Suprapubic skin (tissue), 4 donors: ENCODE measurements at places on chromosomes 5 and 9. TPM values are rescaled to one million over a fixed set of nuclear protein-coding genes. Genes with fewer than 3 reads are reported as not detected.

PITX1 gene
- total RNA-seq, result 1.4 TPM

- H3K36me3 ChIP-seq, result no peaks in the 10 kb centered on the region
- no peak overlapping the region for H3K4me3 ChIP-seq
- DNase-seq, result no peak
- peaks cover 28% of the 10 kb centered on the region for H3K4me1 ChIP-seq
- no peaks in the 10 kb centered on the region for H3K27me3 ChIP-seq
These were observed 25.6 kb downstream of the C9orf50 start for GRCh38 chr9:129595311-129595741.

GRCh38 chr5:14908172-14908571, 36.6 kb upstream of the ANKH start:
- DNase-seq, result no peak
- H3K27ac ChIP-seq, result no peak overlapping the region
- peaks cover 3% of the 10 kb centered on the region for H3K4me1 ChIP-seq
- no peaks in the 10 kb centered on the region for H3K36me3 ChIP-seq
- no peaks in the 10 kb centered on the region for H3K27me3 ChIP-seq

- no peaks in the 10 kb centered on the region for H3K27me3 ChIP-seq
- DNase-seq, result no peak
- H3K4me1 ChIP-seq, result no peaks in the 10 kb centered on the region
- H3K36me3 ChIP-seq, result no peaks in the 10 kb centered on the region
- no peak overlapping the region for H3K4me3 ChIP-seq
These were observed 30.7 kb upstream of the ERAP1 start for GRCh38 chr5:96838201-96839070.

GRCh38 chr5:73066466-73066865, 53.9 kb upstream of the TMEM171 start:
- H3K4me3 ChIP-seq, result no peak overlapping the region
- no peak overlapping the region for H3K27ac ChIP-seq
- no peaks in the 10 kb centered on the region for H3K4me1 ChIP-seq
- H3K27me3 ChIP-seq, result no peaks in the 10 kb centered on the region
- DNase-seq, result no peak

PCDHA11 gene
- 0.26 TPM for total RNA-seq

- H3K4me1 ChIP-seq, result no peaks in the 10 kb centered on the region
- no peaks in the 10 kb centered on the region for H3K36me3 ChIP-seq
- DNase-seq, result no peak
- H3K27me3 ChIP-seq, result no peaks in the 10 kb centered on the region
- H3K4me3 ChIP-seq, result no peak overlapping the region
These were observed 31.1 kb downstream of the GCNT4 start for GRCh38 chr5:75021219-75021618.

- H3K27ac ChIP-seq, result no peak overlapping the region
- no peak for DNase-seq
These were observed 23.9 kb upstream of the PPP2CA start for GRCh38 chr5:134249469-134250379.

SPINK7 gene
- 86.5 TPM for total RNA-seq

ZNG1A gene
- 34.5 TPM for total RNA-seq

FNIP1 gene
- total RNA-seq, result 27.1 TPM

DNA sequence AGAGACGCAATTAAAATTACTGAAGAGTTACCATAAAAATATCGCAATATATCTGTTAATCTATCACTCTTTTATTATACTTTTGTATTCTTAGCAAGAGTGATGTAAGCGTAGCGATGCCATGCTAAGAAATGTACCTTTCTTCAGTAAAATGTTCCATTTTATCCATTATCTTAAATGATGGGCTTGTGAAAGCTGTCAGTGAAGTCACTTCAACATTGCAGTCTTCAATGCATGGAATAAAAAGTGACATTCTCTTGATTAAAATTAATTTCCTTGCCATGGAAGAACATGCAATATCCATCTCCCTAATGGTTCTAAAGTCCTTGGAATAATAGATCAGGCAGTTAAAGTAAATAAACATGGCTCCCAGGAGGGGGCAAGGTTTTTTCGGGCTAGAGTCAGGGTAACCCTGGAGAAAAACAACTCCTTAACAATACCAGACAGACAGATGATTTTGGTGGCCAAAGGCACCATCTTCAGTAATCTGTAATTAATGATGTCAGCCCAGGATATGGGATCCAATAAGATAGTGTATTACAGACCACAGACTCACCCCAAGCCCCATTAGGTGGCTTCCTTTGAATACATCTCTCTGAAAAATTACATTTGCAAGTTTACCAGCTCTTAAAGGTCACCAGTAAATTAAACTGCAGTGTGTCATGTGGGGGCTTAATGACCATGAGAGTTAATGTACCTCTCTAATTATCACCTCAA, 677.1 kb downstream of the DTWD2 start:
- DNase-seq, result no peak
- H3K4me1 ChIP-seq, result no peaks in the 10 kb centered on the region
- H3K36me3 ChIP-seq, result no peaks in the 10 kb centered on the region
- no peak overlapping the region for H3K27ac ChIP-seq

ACER2 gene
- 12.8 TPM for total RNA-seq

- peaks cover 15% of the 10 kb centered on the region for H3K4me1 ChIP-seq
- no peaks in the 10 kb centered on the region for H3K36me3 ChIP-seq
These were observed 94.8 kb downstream of the RCL1 start for GRCh38 chr9:4887556-4887955.

DNA sequence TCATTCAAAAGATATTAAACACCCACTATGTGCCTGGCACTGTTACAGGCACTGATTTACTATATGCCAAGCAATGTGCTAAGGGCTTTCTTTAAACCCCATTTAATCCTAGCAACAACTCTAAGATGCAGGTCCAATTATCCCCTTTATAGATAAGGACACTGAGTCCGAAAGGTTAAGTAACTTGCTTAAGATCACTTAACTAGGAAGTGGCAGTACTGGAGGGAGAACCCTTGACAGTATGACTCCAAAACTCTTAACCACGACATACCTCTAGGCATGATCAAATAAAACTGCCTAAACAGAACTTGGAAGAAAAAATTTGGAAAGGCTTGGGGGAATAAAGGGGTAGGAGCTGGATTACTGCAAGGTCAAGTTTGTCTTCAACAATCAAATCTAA, 1.7 kb downstream of the RAB14 start:
- DNase-seq, result no peak
- no peak overlapping the region for H3K27ac ChIP-seq
- H3K27me3 ChIP-seq, result no peaks in the 10 kb centered on the region

DNA sequence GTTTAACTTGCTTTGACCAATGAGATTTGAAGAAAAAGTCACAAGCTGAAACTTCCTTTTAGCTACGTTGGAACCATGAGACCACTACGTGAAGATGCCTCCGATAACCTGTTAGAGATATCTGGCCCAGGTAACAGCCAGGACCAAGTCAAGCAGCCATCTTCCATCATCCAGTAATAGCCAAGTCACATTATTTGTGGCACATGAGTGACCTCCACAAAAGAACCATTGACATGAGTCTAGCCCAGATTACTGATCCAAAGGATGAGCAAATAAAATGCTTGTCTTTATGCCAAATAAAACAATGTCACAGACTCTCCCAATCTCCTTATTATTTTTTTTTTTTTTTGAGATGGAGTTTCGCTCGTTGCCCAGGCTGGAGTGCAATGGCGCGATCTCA, 1.6 kb downstream of the DEPDC1B start:
- no peak for DNase-seq
- no peaks in the 10 kb centered on the region for H3K36me3 ChIP-seq
- no peak overlapping the region for H3K4me3 ChIP-seq
- H3K27me3 ChIP-seq, result no peaks in the 10 kb centered on the region

SPOCK1 gene
- total RNA-seq, result 6.1 TPM

DNA sequence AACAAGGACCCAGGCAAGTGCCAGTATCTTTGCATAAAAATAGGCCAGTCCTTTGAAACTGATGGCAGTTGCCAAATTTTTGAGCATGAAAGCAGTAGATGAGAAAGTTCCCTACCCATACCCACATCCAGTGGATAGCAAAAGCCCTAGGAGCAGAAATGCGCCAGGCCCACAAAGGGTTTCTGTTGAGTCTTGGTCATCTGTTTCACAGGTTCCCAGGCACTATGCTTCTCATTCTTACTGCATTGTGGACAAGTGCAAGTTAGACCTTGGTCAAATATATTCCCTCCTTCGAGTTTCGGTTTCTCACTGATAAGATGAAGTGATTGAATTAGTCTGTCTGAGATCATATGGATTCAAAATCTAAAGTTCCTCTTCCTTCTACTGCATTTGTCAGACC, 152.3 kb downstream of the NR3C1 start:
- H3K4me1 ChIP-seq, result peaks cover 9% of the 10 kb centered on the region
- DNase-seq, result no peak
- no peak overlapping the region for H3K4me3 ChIP-seq
- no peak overlapping the region for H3K27ac ChIP-seq
- no peaks in the 10 kb centered on the region for H3K27me3 ChIP-seq

DNA sequence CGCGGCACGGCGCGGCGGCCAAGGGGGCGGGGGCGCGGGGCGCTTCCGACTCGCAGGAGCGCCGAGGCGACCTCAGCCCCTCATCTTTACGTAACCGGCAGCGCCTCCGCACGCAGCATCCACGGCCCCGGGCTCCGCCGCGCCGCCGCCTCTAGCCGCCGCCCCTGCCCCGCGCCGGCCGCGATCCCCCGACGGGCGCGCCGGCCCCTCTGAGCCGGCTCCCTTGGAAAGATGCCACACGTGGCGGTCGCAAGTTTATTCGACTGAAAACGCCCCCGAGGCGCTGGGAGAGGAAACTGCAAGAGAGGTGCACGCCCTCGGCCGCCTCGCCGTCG, 1.0 kb downstream of the KLF9 start:
- peaks cover 1% of the 10 kb centered on the region for H3K36me3 ChIP-seq
- H3K27me3 ChIP-seq, result no peaks in the 10 kb centered on the region
- H3K4me1 ChIP-seq, result peaks cover 52% of the 10 kb centered on the region
- peak overlapping the region; percentile 100 for H3K27ac ChIP-seq
- DNase-seq, result no peak

FCN2 gene
- not detected for total RNA-seq

- H3K4me1 ChIP-seq, result no peaks in the 10 kb centered on the region
- H3K27ac ChIP-seq, result no peak overlapping the region
- H3K27me3 ChIP-seq, result peaks cover 30% of the 10 kb centered on the region
- no peaks in the 10 kb centered on the region for H3K36me3 ChIP-seq
- DNase-seq, result no peak
- no peak overlapping the region for H3K4me3 ChIP-seq
These were observed 73.9 kb downstream of the KCNT1 start for GRCh38 chr9:135775911-135776310.

GRCh38 chr9:18920141-18921084, 112.6 kb downstream of the SAXO1 start:
- H3K27ac ChIP-seq, result no peak overlapping the region
- no peaks in the 10 kb centered on the region for H3K27me3 ChIP-seq
- no peaks in the 10 kb centered on the region for H3K36me3 ChIP-seq
- DNase-seq, result no peak

GFRA3 gene
- total RNA-seq, result 2.0 TPM

ROR2 gene
- 3.3 TPM for total RNA-seq

- peaks cover 70% of the 10 kb centered on the region for H3K36me3 ChIP-seq
- peaks cover 9% of the 10 kb centered on the region for H3K4me1 ChIP-seq
- no peak overlapping the region for H3K27ac ChIP-seq
- H3K27me3 ChIP-seq, result no peaks in the 10 kb centered on the region
These were observed 7.1 kb downstream of the WDR36 start for GRCh38 chr5:111099058-111099778.

DNA sequence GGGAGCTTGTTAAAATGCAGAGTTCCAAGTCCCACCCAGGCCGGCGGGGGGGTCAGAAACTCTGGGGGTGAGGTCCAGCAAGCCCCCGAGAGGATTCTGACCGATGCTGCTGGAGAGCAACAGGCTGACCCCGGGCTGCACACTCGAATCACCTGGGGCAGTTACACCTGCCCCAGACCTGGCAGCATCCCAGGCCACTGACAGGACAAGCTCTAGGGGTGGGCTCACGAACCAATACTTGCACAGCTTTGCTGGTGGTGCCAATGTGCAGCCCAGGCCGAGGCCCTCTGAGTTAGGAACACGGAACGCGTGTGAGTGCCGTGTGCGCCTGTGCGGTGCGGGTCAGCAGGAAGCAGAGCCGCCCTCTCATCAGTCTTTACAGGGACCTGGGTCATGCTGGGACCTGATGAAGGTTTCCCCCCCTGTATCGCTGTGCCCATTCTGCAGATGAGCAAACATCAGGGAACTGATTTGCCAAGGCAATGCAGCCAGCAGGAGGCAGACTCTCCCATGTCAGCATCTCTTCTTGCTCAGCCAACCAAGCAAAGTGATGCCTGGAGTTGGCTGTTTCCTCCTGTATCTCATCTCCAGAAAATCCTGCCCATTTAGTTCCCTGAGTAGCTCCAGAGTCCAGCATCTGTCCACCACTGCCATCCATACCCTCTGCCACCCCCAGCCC, 16.3 kb downstream of the FAM163B start:
- no peak overlapping the region for H3K27ac ChIP-seq
- no peaks in the 10 kb centered on the region for H3K36me3 ChIP-seq
- H3K4me1 ChIP-seq, result no peaks in the 10 kb centered on the region
- H3K27me3 ChIP-seq, result peaks cover 44% of the 10 kb centered on the region

GRCh38 chr9:4861736-4862451, 69.2 kb downstream of the RCL1 start:
- no peak for DNase-seq
- H3K27ac ChIP-seq, result peak overlapping the region; percentile 15
- peaks cover 12% of the 10 kb centered on the region for H3K36me3 ChIP-seq
- H3K4me1 ChIP-seq, result peaks cover 29% of the 10 kb centered on the region

DNA sequence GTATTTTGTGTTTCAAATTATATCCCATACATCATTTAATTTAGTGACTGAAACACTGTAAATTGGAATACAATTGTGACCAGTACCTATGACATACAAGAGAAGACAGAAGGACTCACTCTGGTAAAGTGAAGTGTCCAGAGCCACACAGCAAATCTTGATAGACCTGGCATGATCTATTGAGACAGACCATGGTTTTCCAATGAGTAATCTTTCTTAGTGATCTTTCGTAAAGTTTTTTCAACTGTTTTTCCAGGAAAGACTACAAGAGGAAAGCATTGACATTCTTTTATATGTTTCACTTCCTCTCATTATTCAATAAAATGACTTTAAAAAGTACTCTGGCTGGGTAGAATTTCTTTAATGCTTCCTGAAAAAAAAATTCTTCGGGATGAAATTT, 43.3 kb upstream of the ALDH1A1 start:
- DNase-seq, result no peak
- H3K4me3 ChIP-seq, result no peak overlapping the region
- H3K36me3 ChIP-seq, result no peaks in the 10 kb centered on the region
- H3K27me3 ChIP-seq, result no peaks in the 10 kb centered on the region
- no peaks in the 10 kb centered on the region for H3K4me1 ChIP-seq
